ENCODE measurements at places on chromosomes 6 and 20.
A peak's percentile ranks its signal among the peaks of the same experiment; 100 is the strongest.

DNA sequence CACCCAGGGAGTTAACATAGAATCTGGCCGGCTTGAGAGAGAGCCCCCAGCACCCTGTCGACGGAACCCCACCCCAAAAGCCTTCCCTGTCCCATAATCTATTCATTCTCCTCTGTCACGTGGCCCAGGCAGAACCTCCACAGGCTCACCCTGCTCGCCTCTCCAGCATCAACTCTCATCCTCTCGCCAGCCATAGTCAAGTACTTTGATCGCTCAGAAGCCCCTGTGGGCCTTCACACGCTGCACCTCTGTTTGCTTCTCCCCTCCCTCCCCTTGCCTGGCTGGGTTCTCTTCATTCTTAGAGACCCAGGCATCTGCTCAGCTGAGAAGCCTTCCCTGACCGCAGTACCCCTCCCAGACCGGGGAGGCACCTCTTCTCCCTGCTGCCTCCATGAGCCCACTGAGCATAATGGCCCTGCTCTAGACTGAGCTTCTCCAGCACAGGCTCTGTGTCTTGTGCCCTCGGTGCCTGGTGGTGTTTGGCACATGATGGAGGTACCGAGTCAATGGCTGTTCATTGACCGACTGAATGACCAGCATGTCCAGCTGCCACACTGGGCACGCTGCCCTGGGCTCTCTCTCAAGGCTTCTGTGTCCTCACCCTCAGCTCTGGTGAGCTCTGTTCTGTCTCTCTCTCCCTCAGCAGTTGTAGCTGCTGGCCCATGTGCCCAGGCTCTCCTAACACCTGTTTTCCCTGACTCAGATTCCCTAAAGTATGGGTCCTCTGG, 33.7 kb downstream of the PKIG start:
- DNase-seq: no peak

DNA sequence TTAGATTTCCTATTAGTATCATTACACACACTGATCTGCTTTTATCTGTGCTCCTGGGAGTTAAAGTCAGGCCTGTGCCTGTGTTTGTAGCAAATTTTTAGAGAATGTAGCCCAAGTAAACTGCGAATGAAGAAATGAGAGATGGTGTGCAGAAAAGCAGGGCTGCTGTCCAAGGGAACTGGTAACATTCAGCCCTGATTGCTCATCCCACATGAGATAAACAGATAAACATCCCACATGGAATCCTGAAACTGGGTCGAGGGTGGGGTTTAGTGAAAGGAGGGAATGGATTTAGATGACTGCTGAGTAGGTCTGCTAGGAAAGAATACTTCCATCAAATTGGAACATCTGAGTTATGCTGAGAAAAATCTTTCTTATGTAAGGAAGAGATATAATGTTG, 69.1 kb downstream of the GRIK2 start:
- no peak for DNase-seq

GRCh38 chr20:51029963-51030920, 7.3 kb upstream of the KCNG1 start:
- DNase-seq: no peak

DNA sequence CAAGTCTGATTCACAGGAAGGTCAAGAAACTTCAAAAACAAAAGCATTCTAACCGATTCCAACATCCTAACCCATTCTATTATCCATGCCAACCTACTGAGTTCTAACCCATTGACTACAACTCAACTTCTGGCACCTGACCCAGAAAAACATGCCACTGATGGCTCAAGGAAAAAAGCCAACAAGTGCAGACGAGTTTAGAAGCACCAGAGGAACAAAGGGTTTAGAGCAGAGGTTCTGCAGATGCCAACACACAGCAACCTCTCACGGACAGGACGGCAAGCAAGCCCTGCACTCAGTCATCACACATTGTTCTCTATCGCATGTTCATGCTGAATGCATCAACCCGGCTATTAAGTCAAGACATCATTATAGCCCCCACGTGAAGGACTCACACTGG, 25.2 kb upstream of the MC3R start:
- DNase-seq: no peak

DNA sequence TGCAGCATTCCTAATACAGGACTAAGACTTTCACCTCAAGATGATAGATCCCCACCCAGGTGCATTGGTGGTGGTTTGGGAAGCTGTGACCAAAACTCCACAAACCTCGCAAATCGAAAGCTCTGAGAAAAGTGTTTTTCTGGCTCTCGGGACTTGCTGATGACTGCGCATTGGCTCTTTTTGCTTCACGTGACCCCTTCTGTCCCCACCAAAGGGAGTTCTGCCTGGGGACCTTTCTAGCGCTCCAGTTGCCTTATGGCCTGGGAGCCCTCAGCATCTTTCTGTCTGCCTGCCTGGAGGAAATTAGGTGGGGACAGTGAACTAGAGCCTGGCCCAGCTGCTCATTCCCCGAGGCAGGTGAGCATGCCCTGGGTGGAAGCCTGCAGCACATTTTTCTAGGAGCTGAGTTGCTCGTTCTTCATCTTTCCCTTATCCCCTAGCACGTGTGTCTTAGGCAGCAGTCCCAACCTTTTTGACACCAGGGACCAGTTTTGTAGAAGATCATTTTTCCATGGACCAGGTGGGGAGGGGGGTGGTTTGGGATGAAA, 90.2 kb downstream of the TXNDC5 start:
- DNase-seq: no peak

DNA sequence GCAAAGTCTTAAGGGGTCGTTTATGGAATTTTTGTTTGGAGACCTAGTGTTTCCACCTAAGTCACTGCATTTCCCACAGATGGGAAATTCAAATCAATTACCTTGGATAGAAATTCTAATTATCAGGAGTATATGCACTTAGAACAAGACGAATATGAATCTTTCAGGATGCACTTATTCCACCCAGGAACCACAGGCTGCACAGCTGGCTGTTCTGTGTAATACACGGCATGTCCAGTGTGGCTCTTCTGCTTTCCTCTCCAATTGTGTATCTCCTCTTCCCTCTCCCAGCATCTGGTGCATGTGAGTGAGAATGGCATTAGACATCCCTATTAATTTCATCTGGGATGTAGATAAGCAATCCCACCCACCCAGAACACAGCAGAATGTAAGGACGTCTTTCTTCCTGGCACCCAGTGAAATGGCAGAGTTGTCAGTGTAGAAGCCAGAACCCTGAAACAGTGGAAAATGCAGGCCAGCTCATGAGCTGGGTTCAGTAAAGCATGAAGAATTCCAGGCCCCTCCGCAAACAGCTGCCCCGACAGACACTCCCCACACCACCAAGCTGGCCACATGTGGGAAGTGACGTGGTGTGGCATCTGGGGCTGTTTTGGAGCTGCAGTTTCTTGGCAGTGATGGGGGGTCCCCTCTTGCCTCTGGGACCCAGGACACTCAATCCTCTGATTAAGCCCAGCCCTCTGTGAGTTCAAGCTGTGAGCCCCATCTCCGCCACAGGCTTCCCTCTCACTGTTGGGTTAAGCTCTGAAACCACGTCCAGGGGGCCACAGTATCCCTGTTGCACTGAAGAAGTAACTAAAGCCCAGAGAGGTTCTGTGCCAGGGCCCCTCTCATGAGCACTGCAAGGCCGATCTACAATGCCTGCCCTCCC, 180.1 kb upstream of the CST7 start:
- DNase-seq: no peak

DNA sequence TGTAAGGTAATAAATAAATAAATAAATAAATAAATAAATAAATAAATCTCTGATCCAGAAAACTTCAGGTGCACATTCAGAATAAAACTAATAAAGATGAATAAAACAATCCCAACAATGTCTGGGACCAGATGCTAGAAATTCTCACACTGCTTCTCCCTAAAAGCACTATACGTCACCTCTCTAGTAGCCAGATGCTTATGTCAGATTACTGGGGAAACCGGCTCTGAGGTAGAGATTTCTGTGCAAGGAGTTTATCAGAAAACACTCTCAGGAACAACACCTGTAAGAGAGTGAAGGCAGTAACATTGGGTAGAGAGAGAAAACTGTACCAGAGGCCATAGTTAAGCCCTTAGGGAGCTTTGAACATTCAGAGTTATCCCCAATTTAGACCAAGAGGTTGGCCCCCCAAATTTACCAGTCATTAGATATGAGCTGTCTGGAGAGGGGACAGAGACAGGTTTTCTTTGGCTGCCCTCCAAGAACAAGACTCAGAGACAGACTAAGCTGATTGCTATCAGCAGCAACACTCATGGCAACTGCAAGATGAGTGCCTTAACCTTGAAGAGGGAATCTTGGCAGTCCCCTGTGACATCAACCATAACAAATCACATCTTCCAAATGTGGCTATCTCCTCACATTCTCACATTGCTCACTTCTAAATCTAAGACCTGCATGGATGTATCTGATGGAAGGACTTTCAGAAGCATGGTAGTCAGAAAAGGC, 151.2 kb upstream of the BMP5 start:
- DNase-seq: no peak

- DNase-seq: no peak
Measured at GRCh38 chr20:1278993-1279392, 12.9 kb downstream of the SNPH start.

DNA sequence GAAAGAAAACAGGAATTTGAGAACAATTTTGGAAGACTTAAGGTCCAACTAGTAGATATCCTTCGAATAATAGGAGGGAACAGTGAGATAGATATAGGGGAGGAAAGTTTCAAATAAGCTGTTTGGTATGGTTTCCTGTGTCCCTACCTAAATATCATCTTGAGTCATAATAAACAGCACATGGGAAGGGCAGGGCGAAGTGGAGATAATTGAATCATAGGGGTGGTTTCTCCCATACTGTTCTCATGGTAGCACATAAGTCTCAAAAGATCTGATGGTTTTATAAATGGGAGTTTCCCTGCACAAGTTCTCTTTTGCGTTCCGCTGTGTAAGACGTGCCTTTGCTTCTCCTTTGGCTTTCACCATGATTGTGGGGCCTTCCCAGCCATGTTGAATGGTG, 39.5 kb upstream of the ENPP5 start:
- no peak for DNase-seq

- DNase-seq: no peak
Measured at GRCh38 chr20:37381621-37382471, 35.9 kb downstream of the SRC start.

- DNase-seq: no peak
Measured at GRCh38 chr6:43246301-43247113, 3.2 kb downstream of the TTBK1 start.

DNA sequence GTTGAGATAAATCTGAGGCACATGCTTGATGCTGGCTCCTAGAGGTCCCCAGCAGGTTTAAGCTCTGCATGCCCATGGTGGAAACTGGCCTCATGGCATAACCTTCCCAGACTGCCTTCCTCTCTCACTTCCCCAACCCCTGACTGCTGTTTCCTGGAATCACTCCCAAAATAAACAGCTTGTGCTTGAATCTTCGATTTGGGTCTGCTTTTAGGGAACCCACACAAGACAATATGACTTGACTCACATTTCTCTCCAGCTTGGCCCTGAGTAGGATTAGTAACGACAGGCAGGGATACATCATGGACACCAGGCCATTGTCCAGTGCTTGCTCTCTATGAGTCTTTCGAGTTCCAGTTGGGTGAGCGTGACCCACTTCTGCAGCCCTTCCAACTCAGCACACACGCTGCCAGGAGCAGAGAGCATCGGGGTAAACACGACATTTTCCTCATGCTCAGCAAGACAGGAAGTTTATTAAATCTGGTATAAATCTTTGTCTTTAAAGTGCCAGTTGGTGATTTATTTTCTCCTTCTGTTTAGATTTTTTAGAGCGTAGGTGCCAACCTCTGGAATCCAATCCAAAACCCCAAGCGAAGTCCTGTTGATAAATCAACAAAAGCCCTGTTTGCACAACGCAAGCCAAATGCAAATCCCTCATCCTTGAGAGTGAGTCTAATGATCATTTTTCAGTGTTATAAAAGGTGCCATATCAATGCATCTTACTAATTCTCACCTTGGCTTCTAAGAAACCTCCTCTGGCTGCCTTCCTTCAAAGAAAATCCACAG, 135.0 kb downstream of the FOXA2 start:
- no peak for DNase-seq

DNA sequence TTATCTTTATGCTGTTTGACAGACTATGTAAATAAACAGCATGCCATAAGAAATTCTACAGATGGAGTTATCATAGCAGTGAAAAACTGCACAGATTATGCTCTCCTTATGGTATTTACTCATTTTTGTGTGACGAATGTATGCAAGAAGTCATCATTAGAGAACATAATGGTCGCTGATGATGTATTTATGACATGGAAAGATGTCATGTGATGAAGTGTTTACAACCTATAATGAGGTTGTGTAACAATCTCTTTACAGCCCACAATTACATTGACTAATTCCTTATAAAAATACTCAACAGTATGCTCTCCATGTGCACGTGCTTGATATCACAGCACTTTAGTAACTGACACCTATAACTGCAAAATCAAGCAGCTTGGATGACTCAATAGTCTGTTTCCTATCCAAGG, 192.4 kb downstream of the BMP2 start:
- DNase-seq: no peak

DNA sequence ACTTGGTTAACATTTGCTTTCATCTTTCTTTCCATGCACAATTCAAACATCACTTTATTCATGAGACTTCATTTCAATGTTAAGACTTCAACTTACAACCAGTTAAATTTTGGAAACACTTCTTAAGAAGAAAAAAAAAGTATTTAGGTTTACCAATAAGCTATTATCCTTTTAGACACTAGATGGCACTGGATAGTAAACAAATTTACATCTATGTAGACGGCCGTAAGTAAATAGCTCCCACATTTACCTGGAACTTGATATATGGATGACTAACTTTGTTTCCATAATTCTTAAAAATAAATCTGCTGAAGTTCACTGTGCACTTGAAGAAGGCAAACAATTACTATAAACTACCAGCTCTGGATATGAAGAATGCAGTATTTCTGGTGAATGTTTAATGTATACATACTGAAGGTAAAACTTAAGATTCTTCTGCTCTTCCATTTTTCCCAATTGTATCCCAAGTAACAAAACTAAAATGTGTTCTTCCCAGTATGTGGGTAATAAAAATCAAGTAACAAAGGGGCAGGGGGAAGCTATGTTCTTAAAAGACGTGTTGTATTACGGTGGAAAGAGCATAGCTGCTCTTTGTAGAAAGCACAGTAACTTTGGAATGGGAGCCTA, 130.6 kb upstream of the C6orf118 start:
- peak; percentile 4 for DNase-seq

DNA sequence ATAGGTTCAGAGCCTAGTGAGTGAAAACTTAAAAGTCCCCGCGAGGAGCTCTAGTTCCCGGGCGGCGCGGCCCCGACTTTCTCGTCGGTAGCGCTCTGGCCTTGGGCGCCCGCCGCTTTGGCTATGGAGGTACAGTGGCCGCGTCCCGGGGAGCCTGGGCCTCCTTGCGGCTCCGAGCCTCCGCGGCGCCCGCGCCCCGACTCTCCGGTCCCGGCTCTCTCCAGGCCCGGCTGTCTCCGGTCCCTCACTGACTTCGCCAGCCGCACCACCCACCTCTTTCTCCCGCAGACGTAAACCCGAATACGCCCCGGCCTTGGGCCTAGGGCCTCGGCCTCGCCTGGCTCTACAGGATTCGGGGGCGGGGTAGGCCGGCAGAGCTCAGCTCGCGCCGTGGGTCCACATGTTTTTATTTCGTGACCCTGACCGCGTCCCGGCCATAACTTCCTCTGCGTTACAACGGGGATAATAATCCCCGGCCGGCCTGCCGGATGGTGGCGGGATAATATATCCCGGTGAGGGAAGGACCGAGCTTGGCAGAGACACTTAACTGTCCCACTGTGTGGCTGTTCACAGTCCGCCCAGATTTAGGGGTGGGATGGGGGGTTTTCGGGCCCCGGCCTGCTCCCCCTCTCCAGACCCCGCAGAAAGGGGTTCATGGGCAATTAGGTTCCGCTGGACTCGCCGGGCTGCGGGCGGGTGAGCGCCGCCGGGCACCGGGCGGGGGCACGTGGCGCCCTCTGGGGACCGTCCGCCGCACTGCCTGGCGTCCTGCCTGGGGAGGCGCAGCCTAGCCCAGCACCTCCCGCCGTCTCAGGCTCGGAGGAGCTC, 10.0 kb upstream of the TBX18 start:
- DNase-seq: no peak

- DNase-seq: no peak
Measured at GRCh38 chr6:103908898-103909297, 950.8 kb downstream of the HACE1 start.
